ENCODE measurements at places on chromosomes 4 and X. TPM values are rescaled to one million over a fixed set of nuclear protein-coding genes. Genes with fewer than 3 reads are reported as not detected.

The NOX1 gene
- total RNA-seq = 1.9 TPM

- DNase-seq = no peak
Observed at GRCh38 chr4:52840531-52841370, 21.4 kb upstream of the RASL11B start.

DNA sequence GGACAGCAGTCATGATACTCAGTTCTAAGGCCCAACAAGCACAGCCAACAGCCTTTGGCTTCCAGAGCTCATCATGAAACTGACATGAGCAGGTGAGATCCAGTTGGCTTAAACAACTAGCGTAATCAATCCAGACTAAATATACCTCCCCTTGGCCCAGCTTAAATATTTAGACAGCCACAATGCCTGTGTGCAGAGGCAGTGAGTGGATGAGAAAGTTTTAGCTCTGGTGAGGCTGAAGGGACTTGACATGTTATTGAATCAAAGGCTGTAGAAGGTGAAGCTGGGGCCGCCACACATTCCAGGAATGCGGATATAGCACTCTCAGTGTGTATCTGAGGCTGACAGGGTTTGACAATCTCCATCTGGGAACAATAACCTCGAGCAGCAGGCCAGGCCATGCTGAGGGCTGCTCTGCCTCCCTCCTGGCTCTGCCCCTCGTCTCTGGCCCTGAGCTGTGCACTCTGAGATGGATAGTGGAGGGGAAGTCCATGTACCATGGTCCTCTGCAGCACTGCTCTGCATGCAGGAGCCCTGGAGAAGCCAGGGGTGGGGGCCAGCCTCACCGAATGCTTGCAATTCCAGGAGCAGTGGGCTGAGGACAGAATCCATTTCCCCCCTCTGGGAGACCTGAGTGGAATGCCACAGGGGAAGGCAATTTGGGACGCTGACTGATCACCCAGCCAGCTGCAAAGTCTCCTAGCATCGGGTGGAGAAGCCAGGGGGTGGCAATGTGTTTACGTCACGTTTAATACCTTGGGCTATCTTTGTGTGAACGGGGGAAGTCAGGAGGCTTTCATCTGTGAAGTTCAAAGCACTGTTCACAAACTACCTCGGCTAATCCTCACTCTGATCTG is 37.3 kb upstream of the RASL11B start:
- DNase-seq = no peak

- DNase-seq = no peak
Observed at GRCh38 chr4:184287697-184288255, 70.1 kb upstream of the ENPP6 start.
